ENCODE measurements at places on chromosomes 7 and 10. TPM values are rescaled to one million over a fixed set of nuclear protein-coding genes. Genes with fewer than 3 reads are reported as not detected.

Gene CALHM3
- total RNA-seq: not detected

DNA sequence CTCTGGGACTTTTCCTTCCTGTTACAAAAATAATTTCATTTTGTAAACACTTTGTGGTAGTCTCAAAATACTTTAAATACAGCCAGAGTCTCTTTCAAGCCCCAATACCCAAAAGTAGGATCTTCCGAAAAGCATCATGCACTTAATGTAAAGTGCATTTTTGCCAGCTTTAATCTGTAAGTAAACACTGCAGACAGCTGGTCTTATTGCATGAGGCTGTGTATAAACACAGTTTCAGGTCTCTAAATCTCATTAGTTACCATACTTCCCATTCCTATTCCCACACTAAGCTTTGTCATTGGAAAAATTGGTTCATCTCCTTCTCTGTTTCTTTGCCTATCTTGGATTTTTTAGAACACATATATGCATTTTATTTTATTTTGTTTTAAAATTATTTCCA is 87.6 kb upstream of the GNAI1 start:
- H3K4me1 ChIP-seq: no peaks in the 10 kb centered on the region
- H3K36me3 ChIP-seq: no peaks in the 10 kb centered on the region
- H3K4me3 ChIP-seq: no peak overlapping the region
- no peak for DNase-seq
- no peak overlapping the region for H3K27ac ChIP-seq
- H3K27me3 ChIP-seq: no peaks in the 10 kb centered on the region

DNA sequence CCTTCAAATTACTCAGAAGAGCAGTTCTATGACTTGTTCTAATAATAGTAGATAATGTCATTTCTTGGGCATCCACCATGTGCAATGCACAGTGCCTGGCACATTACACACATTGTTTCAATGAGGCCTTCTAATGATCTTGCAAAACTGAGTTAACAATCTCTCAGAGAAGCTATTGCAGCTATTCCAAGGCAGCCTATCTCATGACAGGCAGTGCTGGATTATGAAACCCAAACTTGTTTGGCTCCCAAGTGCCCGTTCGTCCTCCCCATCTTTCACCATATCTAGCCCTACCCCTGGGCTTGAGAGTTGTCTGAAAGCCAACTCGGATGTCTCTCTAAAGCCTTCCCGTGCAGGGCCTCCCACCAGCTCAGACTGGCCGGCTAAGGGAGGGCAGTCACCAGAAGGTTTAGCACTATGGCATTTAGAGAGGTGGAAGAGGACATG is 405.1 kb downstream of the PLXNA4 start:
- no peak overlapping the region for H3K27ac ChIP-seq
- no peaks in the 10 kb centered on the region for H3K4me1 ChIP-seq
- H3K4me3 ChIP-seq: no peak overlapping the region
- H3K27me3 ChIP-seq: no peaks in the 10 kb centered on the region
- no peaks in the 10 kb centered on the region for H3K36me3 ChIP-seq

- DNase-seq: no peak
- H3K4me1 ChIP-seq: peaks cover 14% of the 10 kb centered on the region
- no peaks in the 10 kb centered on the region for H3K36me3 ChIP-seq
Measured at GRCh38 chr7:42621543-42622219, 290.2 kb downstream of the C7orf25 start.

DNA sequence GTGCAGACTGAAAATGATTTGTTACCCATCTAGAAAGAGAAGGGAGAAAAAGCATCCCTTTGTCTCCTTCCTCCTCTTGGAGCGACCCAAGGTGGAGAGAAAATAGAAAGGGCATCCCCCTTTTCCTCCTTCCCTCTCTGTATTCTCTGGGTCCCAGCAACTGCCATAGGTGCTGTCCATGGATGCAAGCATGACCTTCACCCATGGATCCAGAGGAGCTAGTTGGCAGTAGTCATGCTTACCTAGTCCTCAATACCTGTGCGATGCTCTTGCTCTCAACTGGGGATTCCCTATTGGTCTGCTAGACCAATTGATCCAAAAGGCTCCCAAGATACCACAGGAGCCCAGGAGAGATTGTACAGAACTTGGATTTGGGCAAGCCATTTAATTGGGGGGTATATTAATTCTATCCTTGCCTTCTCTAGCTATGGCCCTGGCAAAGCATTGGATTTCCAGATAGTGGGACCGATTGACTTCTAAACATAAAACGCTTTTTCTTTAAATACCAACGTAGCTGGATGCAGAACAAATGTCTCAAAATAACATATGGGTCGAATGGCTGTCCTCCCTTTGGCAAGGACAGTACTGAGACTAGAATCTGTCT is 547.8 kb upstream of the IGFBP3 start:
- no peaks in the 10 kb centered on the region for H3K4me1 ChIP-seq
- no peak overlapping the region for H3K27ac ChIP-seq
- no peak overlapping the region for H3K4me3 ChIP-seq
- H3K27me3 ChIP-seq: no peaks in the 10 kb centered on the region
- DNase-seq: peak; percentile 34

DNA sequence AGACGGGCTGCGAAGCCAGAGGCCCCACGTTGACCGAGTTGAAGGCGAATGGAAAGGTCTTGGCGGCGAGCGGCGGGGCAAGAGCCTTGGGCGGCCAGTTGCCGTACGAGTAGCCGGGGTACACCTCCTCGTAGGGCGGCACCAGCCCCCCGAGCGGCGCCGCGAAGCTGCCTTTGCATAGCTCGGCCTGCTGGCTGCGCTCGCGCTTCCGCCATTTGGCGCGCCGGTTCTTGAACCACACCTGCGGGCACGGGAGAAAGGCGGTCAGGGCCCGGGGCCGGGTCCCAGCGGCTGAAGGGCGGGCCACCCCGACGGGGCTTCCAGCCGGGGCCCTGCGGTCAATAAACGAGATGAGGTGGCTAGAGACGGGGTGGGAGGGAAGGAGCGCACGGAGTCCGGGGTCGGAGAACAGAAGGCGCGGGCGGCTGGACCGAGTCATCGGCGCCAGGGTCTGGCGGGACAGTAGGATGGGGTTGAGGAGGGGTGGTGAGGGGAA is 4.8 kb downstream of the ELOVL3 start:
- no peaks in the 10 kb centered on the region for H3K4me1 ChIP-seq
- H3K4me3 ChIP-seq: peak overlapping the region; percentile 54
- no peak overlapping the region for H3K27ac ChIP-seq
- no peaks in the 10 kb centered on the region for H3K36me3 ChIP-seq
- DNase-seq: peak; percentile 87

DNA sequence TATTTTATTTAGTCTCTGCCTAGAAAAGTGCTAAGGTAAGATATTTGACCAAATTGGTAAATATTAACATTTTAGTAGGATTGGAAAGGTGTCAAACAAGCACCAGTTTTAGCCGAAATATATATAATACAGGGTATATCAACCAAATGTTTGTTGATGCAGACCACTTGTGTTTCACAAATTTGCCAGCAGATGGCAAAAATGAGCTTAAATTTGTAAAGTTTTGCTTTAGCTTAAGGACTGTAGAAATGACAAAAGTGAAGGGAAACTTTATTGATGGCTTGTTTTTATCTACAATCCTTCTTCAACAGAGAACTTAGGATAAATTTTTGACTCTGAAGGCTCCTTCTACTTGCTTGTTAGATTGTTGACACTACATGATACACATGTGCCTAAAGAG is 4.8 kb upstream of the POLR1F start:
- H3K27ac ChIP-seq: no peak overlapping the region
- no peaks in the 10 kb centered on the region for H3K36me3 ChIP-seq
- no peak overlapping the region for H3K4me3 ChIP-seq
- peaks cover 34% of the 10 kb centered on the region for H3K27me3 ChIP-seq
- DNase-seq: peak; percentile 37

- no peaks in the 10 kb centered on the region for H3K27me3 ChIP-seq
- H3K4me3 ChIP-seq: no peak overlapping the region
- no peak overlapping the region for H3K27ac ChIP-seq
- H3K36me3 ChIP-seq: peaks cover 7% of the 10 kb centered on the region
- DNase-seq: peak; percentile 26
Measured at GRCh38 chr7:50953820-50954219, 171.1 kb upstream of the GRB10 start.

- peaks cover 13% of the 10 kb centered on the region for H3K4me1 ChIP-seq
- H3K27me3 ChIP-seq: no peaks in the 10 kb centered on the region
- DNase-seq: no peak
- no peaks in the 10 kb centered on the region for H3K36me3 ChIP-seq
Measured at GRCh38 chr10:29671228-29671780, 36.5 kb upstream of the SVIL start.

GRCh38 chr7:108037140-108037539 is 34.2 kb upstream of the LAMB1 start:
- DNase-seq: no peak
- H3K4me1 ChIP-seq: peaks cover 6% of the 10 kb centered on the region
- no peaks in the 10 kb centered on the region for H3K36me3 ChIP-seq

DNA sequence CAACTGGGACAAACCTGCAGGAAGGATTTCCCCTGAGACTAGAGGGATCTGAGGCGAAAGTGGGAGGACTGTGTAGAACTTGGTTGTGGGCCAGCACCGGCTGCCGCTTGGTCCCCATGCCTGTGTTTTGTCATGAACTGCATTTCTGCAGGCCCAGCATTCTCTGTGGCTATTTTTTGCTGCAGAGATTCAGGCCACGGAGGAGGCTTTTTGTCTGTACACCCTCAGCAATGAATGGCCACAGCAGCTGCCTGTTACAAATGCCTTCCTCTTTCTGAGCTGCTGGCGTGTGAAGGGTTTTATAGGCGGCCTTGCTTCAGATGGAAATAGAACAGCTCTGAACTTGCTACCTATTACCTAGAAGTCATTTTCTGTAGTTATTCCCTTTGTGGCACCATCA is 164.4 kb downstream of the SH2D4B start:
- H3K4me1 ChIP-seq: no peaks in the 10 kb centered on the region
- no peak for DNase-seq
- no peak overlapping the region for H3K4me3 ChIP-seq
- no peaks in the 10 kb centered on the region for H3K27me3 ChIP-seq
- no peak overlapping the region for H3K27ac ChIP-seq
- H3K36me3 ChIP-seq: no peaks in the 10 kb centered on the region

- no peaks in the 10 kb centered on the region for H3K27me3 ChIP-seq
- H3K27ac ChIP-seq: no peak overlapping the region
- H3K36me3 ChIP-seq: no peaks in the 10 kb centered on the region
- no peak overlapping the region for H3K4me3 ChIP-seq
- peak; percentile 13 for DNase-seq
- peaks cover 19% of the 10 kb centered on the region for H3K4me1 ChIP-seq
Measured at GRCh38 chr10:62980687-62981086, 152.4 kb upstream of the NRBF2 start.

Gene TUBAL3
- not detected for total RNA-seq

Gene TAC1
- 0.68 TPM for total RNA-seq

- no peaks in the 10 kb centered on the region for H3K4me1 ChIP-seq
- H3K4me3 ChIP-seq: no peak overlapping the region
- no peak for DNase-seq
- no peaks in the 10 kb centered on the region for H3K36me3 ChIP-seq
- H3K27ac ChIP-seq: no peak overlapping the region
Measured at GRCh38 chr7:95951531-95951930, 179.2 kb downstream of the DYNC1I1 start.

GRCh38 chr10:14658331-14659127 is 116.2 kb downstream of the FAM107B start:
- peaks cover 20% of the 10 kb centered on the region for H3K4me1 ChIP-seq
- H3K27me3 ChIP-seq: no peaks in the 10 kb centered on the region
- H3K27ac ChIP-seq: no peak overlapping the region
- H3K36me3 ChIP-seq: no peaks in the 10 kb centered on the region
- H3K4me3 ChIP-seq: no peak overlapping the region

- DNase-seq: no peak
- H3K36me3 ChIP-seq: no peaks in the 10 kb centered on the region
- no peaks in the 10 kb centered on the region for H3K4me1 ChIP-seq
- no peak overlapping the region for H3K27ac ChIP-seq
- H3K27me3 ChIP-seq: no peaks in the 10 kb centered on the region
Measured at GRCh38 chr7:54705436-54705835, 53.6 kb downstream of the SEC61G start.

GRCh38 chr7:131015657-131015958 is 281.6 kb upstream of the KLF14 start:
- no peak overlapping the region for H3K4me3 ChIP-seq
- no peaks in the 10 kb centered on the region for H3K36me3 ChIP-seq
- no peaks in the 10 kb centered on the region for H3K27me3 ChIP-seq
- no peaks in the 10 kb centered on the region for H3K4me1 ChIP-seq
- H3K27ac ChIP-seq: no peak overlapping the region

DNA sequence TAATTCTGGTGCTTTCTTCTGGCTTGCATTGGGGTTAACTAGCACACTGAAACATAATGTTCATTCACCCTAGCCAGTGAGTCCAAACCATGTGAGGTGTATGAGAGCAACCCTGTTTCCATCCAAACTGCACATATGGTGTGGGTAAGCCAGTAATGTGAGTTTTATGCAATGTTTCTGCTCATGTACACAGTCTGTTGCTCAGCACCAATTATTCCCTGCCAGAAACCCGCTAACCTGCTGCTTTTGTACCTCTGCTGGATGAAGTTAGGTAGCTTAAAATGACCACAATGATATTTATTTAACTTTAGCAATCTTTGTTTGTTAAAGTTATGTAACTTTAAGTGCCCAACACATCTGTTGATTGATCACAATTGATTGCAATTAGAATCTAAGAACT is 93.7 kb upstream of the RPA3 start:
- no peak for DNase-seq
- no peak overlapping the region for H3K27ac ChIP-seq
- H3K4me3 ChIP-seq: no peak overlapping the region
- no peaks in the 10 kb centered on the region for H3K4me1 ChIP-seq

DNA sequence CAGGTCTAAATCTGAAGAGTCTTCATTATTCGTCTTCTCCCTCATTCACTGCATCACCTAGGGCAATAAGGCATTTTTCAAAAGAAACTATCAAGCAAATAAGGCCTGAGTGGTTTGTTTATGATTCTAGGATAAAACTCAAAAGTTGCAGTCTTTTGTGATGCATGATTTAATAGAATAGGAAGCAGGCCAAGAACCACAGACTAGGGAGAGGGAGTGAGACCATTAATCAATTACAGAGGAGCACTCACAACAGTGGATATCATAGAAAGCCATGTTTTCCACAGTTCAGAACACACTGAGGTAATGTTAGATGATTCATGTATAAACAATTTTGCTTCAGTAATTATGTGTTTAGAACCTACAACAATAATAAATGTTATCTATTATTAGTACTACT is 87.8 kb upstream of the LRRTM3 start:
- peaks cover 25% of the 10 kb centered on the region for H3K4me1 ChIP-seq
- DNase-seq: no peak
- H3K27me3 ChIP-seq: no peaks in the 10 kb centered on the region
- no peak overlapping the region for H3K4me3 ChIP-seq
- no peaks in the 10 kb centered on the region for H3K36me3 ChIP-seq

DNA sequence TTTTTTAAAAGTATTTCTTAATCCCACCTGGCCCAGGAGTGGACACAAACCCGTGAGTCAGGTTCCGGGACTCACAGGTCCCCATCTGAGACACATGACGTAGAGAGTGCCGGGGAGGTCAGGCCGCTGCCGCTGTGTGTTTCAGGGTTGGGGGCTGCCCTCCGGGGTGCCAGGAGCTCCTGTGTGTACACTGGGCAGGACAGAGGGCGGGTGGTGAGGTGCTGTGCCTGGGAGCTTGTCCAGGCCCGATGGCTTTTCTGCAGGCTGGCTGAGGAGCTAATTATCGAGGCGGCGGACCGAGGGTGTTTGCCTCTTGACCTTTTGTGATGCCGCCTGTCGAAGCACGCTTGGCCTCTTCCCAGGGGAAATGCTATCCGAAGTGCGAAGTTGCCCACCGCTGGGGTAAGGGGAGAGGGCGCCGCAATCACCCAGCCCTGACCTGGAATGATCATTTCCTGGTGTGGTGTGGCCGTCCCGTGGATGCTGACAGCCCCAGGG is 42.1 kb downstream of the FOXL3 start:
- no peaks in the 10 kb centered on the region for H3K36me3 ChIP-seq
- no peak overlapping the region for H3K27ac ChIP-seq
- DNase-seq: peak; percentile 32
- no peak overlapping the region for H3K4me3 ChIP-seq

All from neural progenitor cell (in vitro differentiated cells).